GM23248 (cell line): ENCODE measurements at places on chromosomes 11 and 22. TPM values are rescaled to one million over a fixed set of nuclear protein-coding genes. Genes with fewer than 3 reads are reported as not detected.

TTC12 gene
- 6.3 and 6.7 TPM in 2 replicates for total RNA-seq

DNA sequence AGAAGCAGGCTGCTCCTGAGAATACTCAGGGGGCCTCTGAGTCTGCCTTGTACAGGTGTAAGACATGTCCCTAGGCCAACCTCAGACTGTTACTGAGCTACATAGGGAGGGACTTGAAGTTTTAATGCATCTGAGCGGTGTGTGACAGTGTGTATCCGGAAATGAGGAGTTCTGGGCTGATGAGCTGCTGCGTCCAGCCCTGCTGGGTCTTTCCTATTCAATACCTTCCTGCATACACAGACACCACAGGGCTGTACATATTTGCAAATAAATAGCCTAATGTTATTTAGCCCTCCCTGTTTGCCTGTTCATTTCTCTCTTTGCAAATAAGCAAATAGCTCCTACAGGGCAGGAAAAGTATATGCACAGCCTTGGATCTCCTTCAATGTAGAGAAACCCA is 134.7 kb upstream of the KIRREL3 start:
- no peak for DNase-seq

DNA sequence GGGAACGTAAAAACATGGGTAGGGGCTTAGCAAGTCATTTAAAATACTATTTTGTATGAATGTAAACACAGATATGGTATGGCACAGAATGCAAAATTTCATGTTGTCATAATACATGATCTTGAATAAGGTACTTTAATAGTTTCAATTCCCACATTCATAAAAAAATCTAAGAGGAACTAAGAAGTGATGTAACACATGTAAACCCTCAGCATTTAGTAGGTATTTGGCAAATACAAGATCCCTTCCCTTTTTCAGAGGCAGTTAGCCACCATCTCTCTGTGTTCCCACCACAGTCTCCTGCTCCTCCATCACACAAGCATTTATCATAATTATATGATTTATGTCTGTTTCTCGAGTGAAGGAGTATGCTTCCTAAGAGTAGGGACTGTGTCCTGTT is 251.8 kb downstream of the TENM4 start:
- no peak for DNase-seq

MPPED2 gene
- not detected in 2 replicates for total RNA-seq

DNA sequence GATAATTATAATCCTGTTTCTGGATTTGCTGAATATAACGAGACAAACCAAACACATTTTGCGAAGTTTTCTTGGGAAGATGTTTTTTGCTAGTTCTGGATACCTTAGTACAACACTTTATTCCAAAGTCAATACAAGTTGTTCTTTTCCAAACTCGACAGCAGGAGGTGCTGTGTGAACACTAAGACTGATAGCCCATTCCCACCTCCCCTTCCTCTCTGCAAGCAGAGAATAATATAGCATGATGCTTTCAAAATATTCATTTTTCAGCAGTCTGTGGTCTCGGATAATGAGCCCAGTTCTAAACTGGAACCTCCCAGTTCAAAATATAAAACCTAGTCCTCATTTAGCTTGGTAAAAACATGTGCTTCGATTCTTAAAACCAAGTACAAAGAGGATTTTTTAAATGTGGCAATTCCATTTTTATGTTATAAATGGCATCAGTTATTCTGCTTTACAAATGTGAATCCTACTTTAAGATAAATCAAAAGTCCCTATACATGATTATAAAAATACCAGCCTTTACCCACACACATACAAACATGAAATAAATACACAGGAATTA is 129.1 kb downstream of the DCDC1 start:
- peak; percentile 39 for DNase-seq

GRCh38 chr22:48141301-48141700 is 1378.9 kb downstream of the TBC1D22A start:
- no peak for DNase-seq

GRCh38 chr22:19674929-19675253 is 39.4 kb upstream of the SEPTIN5 start:
- DNase-seq: no peak

GRM5 gene
- not detected in 2 replicates for total RNA-seq
